ENCODE measurements at places on chromosomes 7 and 10.

- no peak for DNase-seq
These were observed 25.0 kb upstream of the PODXL start for GRCh38 chr7:131581241-131582051.

DNA sequence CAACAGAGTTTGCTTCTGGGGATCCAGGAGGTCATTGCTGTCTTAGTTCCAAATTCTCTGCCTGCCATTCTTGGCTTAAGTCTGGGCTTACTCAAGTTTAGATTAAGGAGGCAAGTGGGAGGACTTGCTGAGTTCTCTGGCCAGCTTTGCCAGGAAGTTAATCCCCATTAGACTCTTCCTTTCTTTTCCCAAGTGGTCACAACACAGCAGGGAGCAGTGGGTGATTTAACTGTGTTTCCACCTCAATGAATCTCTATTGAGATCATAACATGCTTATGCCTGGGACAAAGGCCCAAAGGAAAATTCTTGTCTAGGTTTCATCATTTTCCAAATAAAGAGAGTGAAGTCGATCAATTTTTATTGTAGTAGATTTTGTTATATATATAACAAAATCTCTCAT, 1159.6 kb downstream of the SORCS3 start:
- DNase-seq: no peak

- no peak for DNase-seq
These were observed at the start of gene HOXA11 for GRCh38 chr7:27185013-27185853. Gene HOXA11 (minus strand): TSS chr7:27185232. CDS start chr7:27185144, 88 bp downstream.

DNA sequence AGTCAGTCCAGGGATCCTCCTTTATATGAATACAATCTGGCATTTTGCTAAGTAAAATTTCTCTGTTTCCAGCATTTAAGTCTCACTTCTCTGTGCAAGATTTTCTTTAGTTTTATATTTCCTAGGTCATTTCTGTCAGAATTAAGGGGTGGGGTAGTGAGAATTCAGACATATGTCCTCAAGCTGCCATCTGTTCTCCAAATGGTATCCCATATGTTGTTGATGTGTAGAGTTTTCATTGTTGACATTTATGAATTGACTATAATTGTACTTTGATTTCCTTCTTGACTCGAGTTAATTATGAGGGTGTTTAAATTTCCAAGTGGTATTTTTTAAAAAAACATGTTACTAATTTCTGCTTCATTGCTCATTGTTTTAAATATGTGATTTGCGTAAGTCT, 148.8 kb downstream of the NPSR1 start:
- DNase-seq: no peak

All from CD4-positive, alpha-beta T cell (primary cell).